ENCODE measurements at places on chromosomes 1 and 21.

- DNase-seq = no peak
Observed at GRCh38 chr1:204692841-204693356, 7.4 kb upstream of the LRRN2 start.

GRCh38 chr1:117698398-117699160 lies 92.7 kb downstream of the TENT5C start:
- DNase-seq = no peak

- no peak for DNase-seq
Observed at GRCh38 chr21:44930543-44930981, 9.3 kb upstream of the SLX9 start.

DNA sequence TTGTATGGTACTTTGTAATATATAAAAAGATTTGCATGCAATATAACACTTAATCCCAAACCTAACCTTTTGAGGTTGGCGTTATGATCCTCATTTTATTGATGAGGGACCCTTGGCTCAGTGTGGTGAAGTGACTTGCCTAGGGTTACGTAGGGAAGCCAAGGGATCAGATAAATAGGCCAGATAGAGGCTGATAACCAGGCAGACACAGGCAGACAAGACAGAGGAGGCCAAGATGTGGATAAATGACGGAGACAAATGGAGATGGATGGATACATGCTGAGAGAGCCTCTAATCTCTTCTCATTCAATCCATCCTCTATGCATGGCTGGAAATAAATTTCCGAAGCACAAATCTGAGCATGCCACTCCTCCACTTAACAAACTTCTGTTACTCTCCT lies 136.9 kb upstream of the SPATA6 start:
- DNase-seq = no peak

DNA sequence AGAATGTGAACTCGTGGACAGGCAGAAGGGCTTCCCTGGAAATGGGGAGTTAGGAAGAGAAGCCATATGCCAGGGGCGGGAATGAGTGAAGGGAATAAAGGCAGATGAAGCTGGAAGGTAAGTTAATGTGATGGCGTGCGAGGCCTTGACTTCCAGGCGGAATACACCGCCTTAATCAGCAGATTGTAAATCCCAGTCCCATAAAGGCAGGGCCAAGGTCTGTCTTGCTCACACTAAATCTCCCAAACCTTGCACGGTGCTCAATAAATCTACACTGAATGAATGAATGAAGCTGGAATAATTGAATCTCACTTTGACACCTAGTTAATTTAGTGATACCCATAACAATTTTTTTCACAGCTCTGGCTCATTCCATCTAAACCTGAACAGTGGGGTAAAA lies 16.8 kb upstream of the PRDM2 start:
- DNase-seq = no peak

- no peak for DNase-seq
Observed at GRCh38 chr21:45948576-45949141, 32.9 kb upstream of the COL6A1 start.

GRCh38 chr1:28631713-28632112 lies 11.2 kb downstream of the TAF12 start:
- DNase-seq = no peak

GRCh38 chr1:84488107-84488506 lies 9.0 kb downstream of the RPF1 start:
- DNase-seq = no peak

GRCh38 chr1:205977402-205978014 lies 25.7 kb downstream of the RAB7B start:
- DNase-seq = peak; percentile 73

DNA sequence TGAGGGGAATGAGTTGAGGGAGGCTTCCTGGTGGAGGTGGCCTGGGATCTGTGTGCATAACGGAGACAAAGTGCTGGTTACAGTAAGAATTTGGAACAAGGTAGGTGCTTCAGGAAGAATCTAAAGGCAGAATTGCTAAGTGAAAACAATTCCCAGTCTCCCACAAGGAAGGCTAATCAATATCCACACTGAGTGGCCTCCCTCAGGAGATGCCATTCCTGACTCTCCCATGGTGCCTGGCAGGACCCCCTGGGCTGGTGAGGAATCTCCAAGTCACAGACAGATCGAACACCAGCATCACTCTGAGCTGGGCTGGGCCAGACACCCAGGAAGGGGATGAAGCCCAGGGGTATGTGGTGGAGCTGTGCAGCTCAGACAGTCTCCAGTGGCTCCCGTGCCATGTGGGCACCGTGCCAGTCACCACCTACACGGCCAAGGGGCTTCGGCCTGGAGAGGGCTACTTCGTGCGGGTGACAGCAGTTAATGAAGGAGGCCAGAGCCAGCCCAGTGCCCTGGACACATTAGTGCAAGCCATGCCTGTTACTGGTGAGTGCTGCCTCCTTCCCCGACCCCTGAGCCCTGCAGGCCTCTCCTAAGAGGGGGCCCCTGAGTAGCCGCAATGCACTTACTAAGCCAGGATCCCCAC lies 30.7 kb downstream of the IGFN1 start:
- no peak for DNase-seq

GRCh38 chr1:99266726-99267125 lies 2.4 kb downstream of the PLPPR4 start:
- no peak for DNase-seq

- DNase-seq = no peak
Observed at GRCh38 chr1:76944942-76945341, 77.7 kb downstream of the ST6GALNAC5 start.

DNA sequence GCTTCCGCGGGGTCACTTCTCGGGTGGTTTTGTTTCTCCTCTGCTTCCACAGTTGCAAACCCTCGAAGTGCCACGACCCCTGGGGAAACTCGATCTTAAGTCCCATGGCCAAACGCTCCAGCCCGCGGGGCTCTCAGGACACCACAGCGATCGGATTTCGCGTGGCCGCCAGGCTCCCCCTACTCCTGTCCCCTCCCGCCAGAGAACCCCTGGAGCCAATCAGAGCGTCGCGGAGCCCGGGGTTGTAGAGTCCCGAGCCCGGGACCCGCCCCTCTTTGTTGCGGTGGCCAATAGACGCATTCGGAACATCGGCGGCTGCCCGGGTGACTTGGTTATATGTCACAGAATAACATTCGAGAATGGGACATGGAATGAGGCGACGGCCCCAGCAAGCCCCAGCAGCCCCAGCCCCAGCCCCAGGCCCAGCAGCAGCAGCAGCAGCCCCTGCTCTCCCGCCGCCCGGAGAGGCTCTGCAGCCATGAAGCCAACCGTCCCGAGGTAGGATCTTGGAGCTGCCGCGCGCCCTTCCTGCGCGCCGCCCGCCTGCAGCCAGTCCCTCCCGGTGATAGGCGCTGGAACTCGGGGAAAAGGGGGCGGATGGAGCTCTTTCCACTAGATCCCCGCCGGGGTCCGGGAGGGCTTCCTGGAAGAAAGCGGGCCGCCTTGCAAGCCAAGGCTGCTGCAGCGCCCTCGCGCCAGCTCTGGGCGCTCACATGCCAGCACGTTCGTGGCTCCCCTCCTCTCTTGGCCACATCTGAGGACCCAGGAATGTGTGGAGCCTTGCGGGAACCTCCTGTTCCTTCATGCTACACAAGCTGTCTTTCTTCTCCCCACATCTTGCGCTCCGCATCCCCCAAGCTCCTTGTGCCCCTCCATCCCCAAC lies at the start of gene VASH2:
Gene VASH2 (plus strand): TSS at position 299 of the 883 bp plus-strand sequence. CDS start 1,002 bp downstream, outside the sequence.
- DNase-seq = peak; percentile 90

GRCh38 chr1:107622966-107623365 lies 342.0 kb downstream of the VAV3 start:
- no peak for DNase-seq

GRCh38 chr1:187527346-187527745 lies 698.6 kb downstream of the PLA2G4A start:
- no peak for DNase-seq

- no peak for DNase-seq
Observed at GRCh38 chr1:202959276-202959620, 1.1 kb upstream of the ADIPOR1 start.

- DNase-seq = no peak
Observed at GRCh38 chr21:37165586-37165985, 92.5 kb downstream of the TTC3 start.

DNA sequence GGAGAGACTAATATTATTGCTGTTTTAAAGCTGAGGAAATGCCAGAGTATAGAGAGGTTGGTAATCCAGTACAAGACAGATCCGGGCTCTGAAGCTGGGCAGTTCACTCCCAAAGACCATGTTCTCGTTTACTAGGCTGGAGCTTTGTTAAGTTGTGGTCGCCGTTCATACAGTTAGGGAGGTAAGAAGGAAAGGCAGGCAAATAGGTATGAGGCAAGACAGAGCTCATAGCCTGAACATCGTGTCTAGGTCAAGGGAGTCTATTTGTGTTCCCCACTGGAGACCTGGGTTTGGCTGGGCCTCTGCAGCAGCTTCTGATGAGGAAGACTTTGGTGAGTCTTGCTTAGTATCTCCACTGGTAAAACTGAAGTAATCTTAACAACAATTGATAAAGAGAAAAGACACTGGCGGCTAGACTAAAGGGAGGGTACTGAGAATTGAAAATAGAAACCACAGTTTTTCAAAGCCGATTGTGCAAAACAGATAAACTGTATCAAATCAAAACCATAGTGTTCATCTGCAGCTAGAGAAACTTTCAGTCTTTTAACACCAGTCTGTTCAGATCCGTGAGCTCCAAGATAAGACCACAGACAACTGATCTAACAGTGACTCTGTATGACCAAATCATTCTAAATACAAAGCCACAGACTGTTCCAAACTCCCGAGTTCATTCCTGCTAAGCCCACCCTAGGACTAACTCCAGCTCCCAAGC lies 217.0 kb upstream of the FAM78B start:
- DNase-seq = no peak

- no peak for DNase-seq
Observed at GRCh38 chr1:23693599-23693998, 2.0 kb downstream of the RPL11 start.

GRCh38 chr1:216237927-216238542 lies 185.2 kb downstream of the USH2A start:
- DNase-seq = no peak

GRCh38 chr21:17688912-17689874 lies 76.5 kb upstream of the BTG3 start:
- DNase-seq = peak; percentile 51

- DNase-seq = no peak
Observed at GRCh38 chr1:63898428-63899196, 124.8 kb downstream of the ROR1 start.

- DNase-seq = no peak
Observed at GRCh38 chr1:39992234-39992633, 37.3 kb downstream of the MFSD2A start.

All from dorsolateral prefrontal cortex (tissue), 122 donors.